Fibroblast of lung (primary cell): ENCODE measurements at places on chromosomes 11 and 22. TPM values are rescaled to one million over a fixed set of nuclear protein-coding genes. Genes with fewer than 3 reads are reported as not detected.

CCDC89 gene
- polyA plus RNA-seq = 2.3 and 2.9 TPM in 2 replicates

NTM gene
- 12.3 and 32.1 TPM in 2 replicates for polyA plus RNA-seq

DNA sequence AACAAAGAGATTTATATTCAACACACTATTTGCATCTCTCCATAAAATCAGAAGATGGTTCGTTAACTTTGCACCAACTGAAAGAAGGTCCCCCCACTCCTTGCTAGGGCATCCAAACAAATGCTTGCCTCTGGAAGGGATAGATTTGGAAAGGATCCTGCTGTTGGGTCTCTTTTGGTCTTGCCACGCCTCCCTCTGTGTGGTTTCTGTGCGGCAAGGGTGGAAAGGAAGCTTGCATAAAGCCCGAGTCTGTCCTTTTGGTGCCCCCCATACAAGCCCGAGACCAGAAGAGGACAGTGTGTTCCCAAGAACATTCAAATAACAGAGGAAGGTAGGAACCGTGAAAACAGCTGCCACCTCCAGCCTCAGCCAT lies 15.1 kb downstream of the SCGB1A1 start:
- H3K27ac ChIP-seq = no peak overlapping the region
- no peak overlapping the region for H3K4me3 ChIP-seq
- DNase-seq = no peak

DNA sequence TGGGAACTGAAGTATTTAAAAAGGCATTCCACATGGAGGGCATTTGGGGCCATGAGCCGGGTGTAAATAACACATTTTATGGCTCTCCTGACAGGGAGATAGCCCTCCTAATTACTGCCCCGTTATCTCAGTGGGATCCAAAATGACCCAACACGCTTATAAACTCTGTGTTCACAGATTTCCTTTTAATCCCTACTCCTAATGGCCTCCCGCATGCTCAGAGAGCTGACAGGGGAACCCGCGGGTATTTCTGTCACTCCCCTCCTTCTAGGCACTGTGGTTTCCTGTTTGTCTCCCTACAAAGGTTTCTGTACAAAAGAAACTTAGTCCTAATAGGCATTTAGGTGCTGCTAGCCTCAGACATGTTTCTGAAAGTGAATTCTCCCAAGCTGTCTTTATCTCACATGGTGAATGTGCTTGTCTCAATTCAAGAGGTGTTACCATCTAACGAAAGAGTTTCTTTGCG lies 202.8 kb upstream of the SEZ6L start:
- no peak overlapping the region for H3K4me3 ChIP-seq
- DNase-seq = no peak
- no peaks in the 10 kb centered on the region for H3K27me3 ChIP-seq
- no peaks in the 10 kb centered on the region for H3K36me3 ChIP-seq

- no peaks in the 10 kb centered on the region for H3K4me1 ChIP-seq
- H3K36me3 ChIP-seq = no peaks in the 10 kb centered on the region
- peaks cover 4% of the 10 kb centered on the region for H3K27me3 ChIP-seq
Measured at GRCh38 chr11:64609436-64610047, 18.5 kb downstream of the SLC22A12 start.
